Heart left ventricle (tissue), 16 donors: ENCODE measurements at places on chromosomes 1 and 21. TPM values are rescaled to one million over a fixed set of nuclear protein-coding genes. Genes with fewer than 3 reads are reported as not detected.

Gene FLG
- 0.01 TPM for polyA plus RNA-seq

Gene CCDC27
- not detected for polyA plus RNA-seq

Gene MROH7
- 12.5 TPM for polyA plus RNA-seq

Gene CFAP74
- polyA plus RNA-seq = 0.03 TPM

Gene LCE2B
- polyA plus RNA-seq = not detected

Gene MPL
- polyA plus RNA-seq = 0.11 TPM

Gene PHF13
- 7.3 TPM for polyA plus RNA-seq

Gene TSNAX
- 9.7 TPM for polyA plus RNA-seq

Gene RNF207
- 88.6 TPM for polyA plus RNA-seq

Gene ACKR1
- 20.3 TPM for polyA plus RNA-seq

Gene MIB2
- 40.7 TPM for polyA plus RNA-seq

Gene GABRD
- 0.65 TPM for polyA plus RNA-seq

Gene SV2A
- 0.32 TPM for polyA plus RNA-seq

Gene SLAMF1
- 0.80 TPM for polyA plus RNA-seq

Gene THEM5
- polyA plus RNA-seq = not detected

Gene C1QTNF12
- polyA plus RNA-seq = 0.93 TPM

Gene HAO2
- polyA plus RNA-seq = not detected

Gene ERG
- 11.7 TPM for polyA plus RNA-seq

Gene KCNA3
- polyA plus RNA-seq = 0.06 TPM

Gene GOLT1A
- polyA plus RNA-seq = 0.24 TPM
